ENCODE measurements at places on chromosomes 4 and X.

- no peak for DNase-seq
Observed at GRCh38 chr4:8063974-8064563, 94.5 kb downstream of the ABLIM2 start.

GRCh38 chrX:123487236-123487635, 245.6 kb downstream of the THOC2 start:
- DNase-seq, result no peak

DNA sequence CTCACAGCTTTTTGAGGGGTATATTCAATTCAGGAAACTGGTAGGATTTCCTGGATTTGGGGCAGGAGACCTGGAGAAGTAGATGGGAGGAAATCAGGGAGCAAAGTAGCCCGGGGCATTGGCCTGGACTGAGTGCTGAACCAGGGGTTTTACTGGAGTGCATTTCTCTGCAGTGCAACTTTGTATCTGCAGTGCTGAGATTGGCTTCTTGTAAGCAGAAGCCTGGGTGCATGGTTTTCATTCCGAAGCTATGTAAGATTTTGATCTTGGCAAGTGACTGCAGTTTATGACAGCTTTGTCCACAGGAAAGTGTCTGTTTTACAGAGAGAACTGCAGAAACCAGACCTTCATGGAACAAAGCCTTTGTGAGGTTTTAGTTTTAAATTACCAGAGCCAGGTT, 158.3 kb downstream of the SPCS3 start:
- DNase-seq, result no peak

GRCh38 chrX:136549226-136549625, 17.2 kb downstream of the VGLL1 start:
- DNase-seq, result no peak

- DNase-seq, result no peak
Observed at GRCh38 chrX:121093011-121093410, 45.6 kb downstream of the GLUD2 start.

DNA sequence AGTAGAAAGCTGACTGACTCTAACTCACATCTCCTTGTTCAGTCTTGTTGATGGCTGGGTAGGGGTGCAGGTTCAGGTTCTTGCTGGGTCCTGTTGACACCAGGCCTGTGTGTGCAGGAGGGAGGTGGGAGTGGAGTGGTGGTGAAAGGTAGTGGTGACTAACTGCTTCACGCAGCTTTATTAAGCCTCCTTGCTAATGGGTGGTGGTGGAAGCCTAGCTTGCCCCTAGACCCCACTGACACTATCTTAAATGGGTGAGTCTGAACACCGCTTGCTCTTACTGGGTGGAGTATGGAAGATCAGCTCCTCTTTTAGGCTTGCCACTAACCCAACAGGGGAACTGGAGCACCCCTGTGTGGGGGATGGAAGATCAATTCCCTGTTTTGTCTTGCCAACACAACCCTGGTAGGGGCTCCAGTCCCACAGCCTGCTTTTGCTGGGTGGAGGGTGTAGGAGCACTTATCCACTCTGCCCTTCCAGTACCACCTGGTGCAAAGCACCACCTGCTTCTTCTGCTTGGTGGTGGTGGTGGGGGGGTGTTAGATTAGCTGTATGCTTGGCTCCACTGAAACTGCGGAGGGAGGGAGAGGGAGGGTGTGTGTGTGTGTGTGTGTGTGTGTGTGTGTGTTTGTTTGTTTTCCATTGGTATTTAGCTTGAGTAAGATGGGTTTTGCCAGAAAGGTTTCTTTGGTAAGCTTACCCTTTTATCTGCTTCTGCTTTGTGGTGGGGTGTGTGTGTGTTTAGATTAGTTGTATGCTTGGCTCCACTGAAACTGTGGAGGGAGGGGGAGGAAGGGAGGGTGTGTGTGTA, 25.6 kb downstream of the KDM6A start:
- DNase-seq, result peak; percentile 48

DNA sequence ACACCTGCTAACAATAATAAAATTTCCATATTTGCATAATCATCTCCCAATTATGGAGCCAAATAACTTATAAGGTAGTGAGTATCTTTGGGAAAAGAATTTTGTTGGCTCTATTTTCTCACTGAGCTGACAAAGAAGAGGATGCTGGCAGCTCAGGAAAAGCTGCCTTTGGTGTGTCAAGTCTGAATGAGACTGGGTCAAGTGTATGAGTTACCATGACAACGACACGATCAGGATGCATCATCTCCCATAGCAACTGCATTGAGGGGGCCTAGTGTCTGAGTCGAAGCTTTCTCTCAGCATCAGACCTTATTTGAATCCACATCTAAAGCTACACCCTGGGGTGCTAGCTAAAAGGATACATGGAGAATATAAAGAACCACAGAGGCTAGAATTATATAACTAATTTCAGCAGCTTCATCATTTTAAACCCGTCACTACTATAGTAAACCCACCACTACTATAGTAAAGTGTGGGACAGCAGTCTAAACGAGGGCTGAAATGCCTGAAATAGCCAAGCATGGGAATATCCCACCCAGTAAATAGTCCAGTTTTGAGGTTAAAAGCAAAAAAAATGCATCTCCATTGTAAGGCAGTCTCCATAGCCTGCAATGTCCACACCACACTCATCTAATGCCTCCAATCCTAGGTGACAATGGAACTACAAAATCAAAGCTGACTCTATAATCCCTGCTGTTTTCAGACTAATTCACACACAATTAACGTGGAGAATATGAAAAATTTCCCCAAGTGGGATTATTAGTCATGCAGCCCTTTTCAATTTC, 16.0 kb downstream of the GSPT2 start:
- no peak for DNase-seq

- no peak for DNase-seq
Observed at GRCh38 chrX:10702031-10702430, 81.6 kb upstream of the MID1 start.

- DNase-seq, result no peak
Observed at GRCh38 chrX:10045327-10046000, 78.3 kb downstream of the CLDN34 start.

DNA sequence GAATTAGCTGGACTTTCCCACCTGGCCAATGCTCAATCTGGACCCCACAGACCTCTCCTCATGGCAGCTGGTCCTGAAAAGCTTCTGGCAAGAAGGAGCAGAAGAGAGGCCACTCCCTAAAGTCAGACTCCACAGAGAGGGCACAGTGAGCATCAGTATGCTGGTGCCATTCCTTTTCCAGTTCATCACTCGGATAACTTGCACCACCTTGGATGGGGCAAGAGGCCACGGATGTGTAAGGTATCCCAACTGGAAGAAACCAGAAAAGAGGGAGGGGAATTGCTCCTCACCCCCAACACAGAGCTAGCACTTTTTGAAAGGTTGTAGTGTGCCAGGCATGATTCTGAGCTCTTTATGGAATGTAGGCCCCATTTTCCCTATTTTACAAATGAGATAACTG, 85.9 kb downstream of the STK32B start:
- no peak for DNase-seq

DNA sequence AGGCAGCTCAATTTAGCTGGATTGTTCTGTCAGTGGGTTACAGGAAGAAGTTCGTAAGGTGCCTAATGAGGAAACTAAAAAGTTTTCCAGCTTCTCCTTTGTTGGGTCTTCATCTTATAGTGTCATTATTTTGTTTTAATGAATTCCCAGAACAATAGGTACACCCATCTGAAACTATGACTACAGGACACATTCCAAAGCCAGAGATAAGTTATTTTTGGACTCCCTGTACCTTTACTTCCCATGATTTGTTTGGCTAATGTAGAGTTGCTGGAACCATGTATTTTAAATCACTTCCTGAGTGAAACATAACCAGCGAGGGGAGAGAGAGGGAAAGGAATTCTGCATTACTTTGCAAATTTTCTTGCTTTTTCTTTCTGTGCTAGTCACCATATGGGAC, 114.0 kb downstream of the CLCN5 start:
- DNase-seq, result no peak

DNA sequence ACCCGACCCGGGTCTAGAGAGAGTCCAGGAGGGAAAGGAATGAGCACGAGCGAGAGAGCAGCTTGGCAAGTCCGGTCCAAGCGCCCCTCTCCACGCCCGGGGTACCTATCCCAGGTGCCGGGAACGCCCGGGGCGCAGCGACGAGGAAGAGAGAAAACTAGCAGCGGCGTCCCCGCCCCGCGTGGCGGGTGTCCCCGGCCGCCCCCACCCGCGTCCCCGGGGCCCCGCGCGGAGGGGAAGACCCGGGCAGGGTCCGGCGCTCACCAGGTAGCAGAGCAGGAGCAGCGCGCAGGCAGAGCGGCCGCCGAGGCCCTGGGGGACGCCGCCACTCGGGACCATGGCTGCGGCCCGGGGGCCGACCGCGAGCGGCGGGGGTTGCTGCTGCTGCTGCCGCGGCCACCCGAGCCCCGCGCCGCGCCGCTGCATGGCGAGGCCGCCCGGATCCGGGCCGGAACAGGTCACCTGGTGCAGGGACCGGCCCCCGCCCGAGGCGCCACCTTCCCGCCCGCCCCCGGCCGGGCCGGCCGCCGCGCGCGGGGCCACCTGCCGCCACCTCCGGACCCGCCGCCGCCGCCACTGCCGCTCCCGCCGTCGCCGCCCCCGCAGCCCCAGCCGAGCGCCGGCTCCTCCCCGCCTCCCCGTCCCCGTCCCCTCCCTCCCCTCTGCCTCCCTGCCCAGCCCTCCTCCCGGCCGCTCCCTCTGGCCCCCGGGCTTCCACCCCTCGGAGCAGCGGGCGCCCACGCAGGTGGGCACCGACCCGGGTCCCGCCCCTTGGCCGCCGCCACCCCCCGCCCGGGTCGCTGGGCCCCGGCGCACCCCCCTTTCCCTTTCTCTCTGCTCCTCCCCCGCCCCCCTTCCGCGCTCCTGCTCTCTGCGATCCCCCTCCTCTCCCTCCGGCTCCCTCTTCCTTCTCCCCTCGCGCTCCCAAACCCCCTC, at the start of gene SEL1L3:
TSS of gene SEL1L3 (minus strand) at position 578 of the 936 bp plus-strand sequence. CDS start at position 426, 152 bp downstream.
- DNase-seq, result peak; percentile 36

DNA sequence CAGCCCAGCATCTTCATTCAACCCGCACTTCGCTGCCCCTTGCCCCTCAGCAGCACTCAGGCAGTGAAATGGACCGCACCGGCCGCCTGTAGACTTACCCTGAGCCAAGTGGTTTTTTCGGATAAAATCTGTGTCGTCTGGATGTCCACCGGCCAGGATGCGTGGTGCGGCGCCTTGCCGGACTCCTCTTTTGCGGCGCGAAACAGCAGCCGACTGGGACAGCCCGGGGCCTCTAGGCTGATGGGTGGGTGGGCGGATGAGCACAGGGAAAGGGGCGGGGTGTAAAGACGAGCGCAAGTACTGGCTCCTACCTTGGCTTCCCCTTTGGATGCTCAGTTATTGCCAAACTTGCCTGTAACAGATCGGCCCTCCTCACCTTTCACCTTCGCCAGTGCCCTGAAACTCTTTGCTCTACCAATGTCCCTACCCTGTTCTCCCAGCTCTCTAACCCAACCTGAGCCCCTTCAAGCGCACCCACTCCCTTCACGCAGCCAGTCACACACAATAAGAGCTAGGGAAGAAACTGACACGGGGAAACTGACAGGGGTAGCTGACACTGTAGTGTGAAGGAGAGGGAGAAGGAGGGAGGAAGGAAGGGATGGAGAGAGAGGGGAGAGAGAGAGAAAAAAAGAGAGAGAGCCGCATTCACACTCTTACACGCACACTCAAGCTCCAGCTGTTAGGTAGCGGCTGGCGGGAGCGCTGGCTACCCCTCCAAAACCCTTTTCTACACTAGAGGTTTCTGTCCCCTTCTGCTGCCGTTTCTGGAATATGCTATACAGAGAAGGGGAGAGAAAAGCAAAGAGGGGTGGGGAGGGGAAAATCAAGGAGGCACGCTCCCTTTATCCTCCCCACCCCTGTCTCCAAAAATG, 559 bp downstream of the TRPC5 start:
- DNase-seq, result no peak

GRCh38 chr4:167622481-167623240, 388.4 kb upstream of the SPOCK3 start:
- peak; percentile 57 for DNase-seq

GRCh38 chrX:133495464-133496391, 80.4 kb upstream of the GPC4 start:
- no peak for DNase-seq

- no peak for DNase-seq
Observed at GRCh38 chr4:185534866-185535611, at the start of gene PDLIM3. PDLIM3 (minus strand) TSS chr4:185535507; CDS start chr4:185535434, 73 bp downstream.

DNA sequence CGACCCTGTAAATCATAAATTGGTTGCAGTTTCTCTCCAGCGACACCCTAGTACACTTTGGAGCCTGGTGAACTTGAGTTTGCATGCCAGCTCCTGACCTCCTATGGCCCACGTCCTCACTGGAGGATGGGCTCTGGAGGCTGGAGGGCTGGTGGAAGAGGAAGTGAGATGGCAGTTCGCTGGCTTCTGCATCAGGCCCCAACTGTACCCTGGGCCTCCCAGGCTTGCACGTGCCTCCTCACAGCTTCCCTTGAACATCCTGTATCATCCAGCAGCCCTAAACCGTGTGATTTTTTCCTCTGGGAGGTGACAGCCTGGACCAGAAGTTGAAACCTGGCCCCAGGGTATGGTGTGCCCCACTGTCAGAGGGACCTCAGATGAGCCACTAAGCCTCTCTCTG, 78.5 kb downstream of the HTRA3 start:
- peak; percentile 32 for DNase-seq

DNA sequence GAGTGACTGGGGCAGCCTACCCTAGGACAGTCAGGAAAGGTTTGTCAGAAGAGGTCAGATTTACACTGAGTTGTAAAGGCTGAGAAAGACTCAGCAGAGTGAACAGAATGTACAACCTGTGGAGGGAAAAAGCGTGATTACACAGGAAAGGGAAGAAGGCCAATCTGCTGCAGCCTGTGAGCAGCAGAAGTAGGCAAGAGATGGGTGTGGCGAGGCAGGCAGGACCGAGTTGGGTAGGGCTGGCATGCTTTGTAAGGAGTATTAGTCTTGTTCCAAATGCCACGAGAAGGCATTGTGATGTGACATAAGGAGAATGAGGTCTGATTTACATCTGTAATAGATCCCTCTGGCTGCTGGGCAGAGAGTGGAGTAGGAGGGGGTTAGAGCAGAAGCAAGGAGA, 12.6 kb downstream of the SGMS2 start:
- no peak for DNase-seq

DNA sequence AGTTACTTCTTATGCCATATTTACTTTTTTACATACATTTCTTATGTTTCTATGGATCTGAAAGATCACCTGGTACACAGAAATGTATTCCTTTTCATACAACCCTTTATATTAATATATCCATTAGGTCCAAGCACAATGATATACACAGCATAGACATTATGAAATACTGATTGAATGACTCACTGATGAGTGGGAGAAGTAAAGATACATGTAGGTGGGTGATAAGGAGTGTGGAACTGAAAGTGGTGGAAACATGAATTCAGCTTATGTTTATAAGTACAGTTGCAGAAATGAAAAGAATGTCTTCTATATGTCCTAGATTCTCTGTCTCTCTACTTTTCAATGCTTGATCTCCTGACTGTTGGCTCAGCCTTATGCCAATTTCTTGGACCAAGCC, 87.9 kb downstream of the YIPF7 start:
- no peak for DNase-seq

- no peak for DNase-seq
Observed at GRCh38 chr4:25494166-25494565, 117.1 kb downstream of the ANAPC4 start.

All from RPMI8226 (cell line).